ENCODE measurements at places on chromosomes 2 and 18.

DNA sequence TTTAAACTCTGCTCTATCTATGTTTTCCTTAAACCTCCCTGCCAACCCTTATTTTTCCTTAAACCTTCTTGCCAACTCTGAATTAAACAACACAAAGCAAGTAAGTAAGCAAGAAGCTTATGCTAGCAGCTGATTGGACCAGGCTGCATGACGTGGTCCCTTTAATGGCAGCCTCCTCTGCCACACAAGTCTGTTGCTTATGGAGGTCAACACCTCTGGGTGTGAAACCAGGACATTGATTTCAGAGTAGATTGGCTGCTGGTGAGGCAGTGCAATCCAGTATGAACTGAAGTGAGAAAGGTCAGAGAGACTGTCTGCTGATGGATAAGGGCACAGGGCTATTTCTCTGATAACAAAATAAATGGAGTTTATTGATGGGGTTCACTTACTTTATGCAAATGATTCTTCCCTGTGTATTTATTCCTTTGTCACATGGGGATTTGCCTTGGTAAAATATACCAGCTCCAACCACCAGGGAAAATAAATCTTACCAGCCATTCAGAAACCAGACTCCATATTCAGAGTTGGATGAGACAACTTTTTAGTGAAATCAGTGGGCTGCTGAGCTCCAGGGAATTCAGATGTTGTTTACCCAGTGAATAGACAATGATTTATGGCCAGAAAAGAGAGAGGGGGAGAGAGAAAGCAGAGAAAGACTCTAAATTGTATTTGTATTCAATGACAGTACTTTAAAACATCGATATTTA is 112.2 kb upstream of the NCKAP5 start:
- no peak for DNase-seq

DNA sequence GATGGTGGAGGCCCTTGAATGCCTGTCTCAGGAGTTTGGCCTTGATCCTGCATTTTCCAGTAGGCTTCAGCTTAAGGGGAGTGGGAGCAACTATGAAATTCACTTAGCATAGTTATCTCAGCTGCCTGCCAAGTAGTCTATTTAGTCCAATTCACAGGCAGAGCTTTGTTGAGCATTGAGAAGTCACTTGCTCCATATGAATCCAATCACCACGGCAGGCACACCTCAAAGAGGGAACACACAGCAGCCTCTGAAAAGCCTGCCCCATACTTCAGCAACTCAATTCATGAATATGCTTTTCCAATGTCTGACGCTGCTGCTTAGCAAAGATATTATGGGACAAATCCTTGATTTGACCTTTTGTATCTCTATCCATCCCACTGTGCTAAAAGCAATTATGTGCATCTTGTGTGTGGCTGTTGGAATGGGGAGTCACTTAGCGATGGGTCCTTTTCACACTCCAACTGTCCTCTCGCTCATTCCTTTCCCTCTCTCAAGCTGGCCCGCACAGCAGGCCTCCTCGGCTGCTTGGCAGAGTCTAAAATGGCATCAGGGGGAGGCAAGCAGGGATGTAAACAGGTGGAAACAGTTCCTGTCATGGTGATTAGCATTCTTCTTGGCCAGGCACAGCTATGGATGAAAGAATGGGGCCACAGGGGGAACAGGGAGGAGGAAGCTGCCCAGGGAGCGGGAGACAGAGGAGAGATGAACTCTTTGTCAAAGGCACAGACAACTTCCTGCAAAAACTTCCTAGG is 56.0 kb upstream of the LRPPRC start:
- no peak for DNase-seq

GRCh38 chr2:128970332-128971116 is 651.9 kb upstream of the HS6ST1 start:
- no peak for DNase-seq

GRCh38 chr2:214575030-214575429 is 164.2 kb downstream of the VWC2L start:
- DNase-seq: no peak

DNA sequence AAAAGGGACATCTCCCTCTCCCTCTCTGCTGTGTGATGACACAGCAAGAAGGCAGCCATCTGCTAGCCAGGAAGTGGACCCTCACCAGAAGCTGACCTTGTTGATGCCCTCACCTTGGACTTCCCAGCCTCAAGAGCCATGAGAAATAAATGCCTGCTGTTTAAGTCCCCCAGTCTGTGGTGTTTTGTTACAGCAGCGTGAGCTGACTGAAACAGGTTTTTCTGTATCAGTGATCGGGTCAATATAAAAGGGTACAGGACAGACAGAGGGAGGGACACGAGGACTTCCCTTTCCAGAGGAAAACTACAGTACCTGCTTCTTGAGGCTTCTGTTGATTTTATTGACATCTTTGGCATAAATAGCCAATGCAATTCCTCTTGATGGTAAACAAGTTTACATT is 510.3 kb upstream of the CHAC2 start:
- no peak for DNase-seq

DNA sequence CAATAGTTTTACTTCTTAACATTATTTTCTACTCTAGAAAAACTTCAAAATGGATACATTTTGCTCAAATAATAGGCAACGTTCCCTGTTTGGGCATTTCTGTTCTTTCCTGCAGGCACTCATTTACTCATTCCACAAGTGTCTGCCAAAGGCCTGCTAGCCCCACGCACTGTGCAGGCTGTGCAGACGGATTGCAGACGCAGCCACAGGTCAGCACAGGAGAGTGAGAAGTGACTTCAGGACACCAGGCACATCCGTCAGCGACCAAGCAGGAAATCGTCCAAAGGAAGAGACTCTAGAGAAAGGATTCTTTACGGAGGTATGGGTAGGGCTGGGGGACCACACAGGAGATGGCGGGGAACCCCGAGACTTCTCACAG is 103.0 kb upstream of the AGAP1 start:
- DNase-seq: no peak

DNA sequence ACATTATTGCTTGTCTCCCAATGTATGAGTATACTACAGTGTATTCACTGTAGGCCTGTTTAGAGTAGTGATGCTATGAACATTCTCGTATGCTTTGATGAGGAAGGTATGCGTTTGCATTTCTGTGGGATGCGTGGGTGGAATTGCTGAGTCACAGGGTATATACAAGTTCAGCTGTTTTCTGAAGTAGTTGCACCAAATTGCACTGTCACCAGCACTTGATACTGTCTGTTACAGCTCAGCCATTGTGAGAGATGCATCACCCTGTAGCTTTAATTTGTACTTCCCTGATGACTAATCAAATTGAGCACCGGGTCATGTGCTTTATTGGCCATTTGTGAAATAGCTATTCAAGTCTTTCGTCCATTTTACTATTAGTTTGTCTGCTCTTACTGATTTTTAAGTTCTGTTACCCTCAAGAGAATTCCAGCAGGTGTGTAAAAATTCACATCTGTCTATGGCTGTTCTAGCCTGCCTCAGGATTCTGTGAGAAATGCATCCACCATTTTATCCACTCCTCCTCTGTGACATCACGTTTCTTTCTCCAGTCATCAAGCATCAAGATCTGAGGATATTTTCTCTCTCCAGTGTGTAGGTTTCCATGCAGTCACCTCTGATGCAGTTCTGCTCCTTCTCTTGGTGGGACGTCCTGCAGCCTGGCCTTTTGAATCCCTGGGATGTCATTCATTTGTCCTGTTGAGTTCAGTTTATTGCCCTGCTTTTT is 72.5 kb downstream of the DGKD start:
- DNase-seq: no peak

DNA sequence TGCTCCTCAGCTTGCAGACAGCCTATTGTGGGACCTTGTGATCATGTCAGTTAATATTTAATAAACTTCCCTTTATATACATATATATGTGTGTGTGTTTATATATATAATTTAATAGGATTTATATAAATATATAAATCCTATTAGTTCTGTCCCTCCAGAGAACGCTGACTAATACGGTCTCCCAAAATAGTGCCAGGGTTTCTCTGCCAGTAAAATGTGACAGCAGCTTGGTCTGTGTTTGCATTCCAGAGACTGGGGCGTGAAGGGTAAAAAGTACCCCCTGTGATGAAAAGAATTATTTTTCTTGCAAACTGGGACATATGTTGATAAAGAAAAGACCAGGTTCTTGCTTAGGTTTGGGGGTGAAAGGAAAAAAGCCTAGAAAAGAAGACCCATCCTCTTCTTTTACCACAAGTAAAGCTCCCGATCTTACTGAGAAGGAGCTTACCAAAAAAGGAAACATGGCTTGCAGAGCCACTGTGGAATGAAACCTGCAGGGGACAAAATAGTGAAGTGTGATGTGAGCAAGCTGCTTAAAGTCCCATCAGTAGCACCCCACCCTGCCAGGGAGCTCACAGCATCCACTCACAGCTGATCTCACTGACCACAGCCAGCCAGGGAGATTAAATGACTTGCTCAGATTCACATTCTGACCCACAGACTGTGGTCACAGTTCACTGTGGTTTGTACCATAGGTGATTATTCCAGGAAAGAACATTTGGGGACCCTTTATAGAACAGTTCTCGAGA is 110.9 kb upstream of the RMP24 start:
- no peak for DNase-seq

DNA sequence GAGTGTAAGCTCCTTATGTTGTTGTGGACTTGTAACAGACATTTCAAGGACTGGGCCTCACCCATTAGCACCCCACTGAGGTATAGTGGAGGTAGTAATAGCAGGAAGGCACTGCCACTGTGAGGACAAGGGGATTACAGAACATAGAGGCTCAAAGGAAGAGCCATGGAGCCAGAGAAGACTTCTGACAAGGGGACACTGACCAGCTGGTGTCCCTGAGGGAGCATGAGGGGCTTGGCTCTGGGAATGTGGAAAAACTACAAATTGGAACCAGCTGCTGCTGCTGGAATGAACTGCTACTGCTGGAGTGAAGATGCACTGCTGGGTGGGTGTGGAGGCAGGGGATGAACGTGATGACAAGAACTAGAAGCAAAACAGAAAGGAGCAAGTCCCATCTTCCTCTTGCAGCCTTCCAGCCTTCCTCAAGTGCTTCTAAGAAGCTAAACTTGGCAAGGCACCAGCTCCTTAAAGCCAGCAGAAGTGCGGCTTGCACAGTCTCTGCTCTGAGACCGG is 167.3 kb upstream of the NOSTRIN start:
- DNase-seq: no peak

- DNase-seq: no peak
Observed at GRCh38 chr2:2191110-2191707, 139.9 kb downstream of the MYT1L start.

DNA sequence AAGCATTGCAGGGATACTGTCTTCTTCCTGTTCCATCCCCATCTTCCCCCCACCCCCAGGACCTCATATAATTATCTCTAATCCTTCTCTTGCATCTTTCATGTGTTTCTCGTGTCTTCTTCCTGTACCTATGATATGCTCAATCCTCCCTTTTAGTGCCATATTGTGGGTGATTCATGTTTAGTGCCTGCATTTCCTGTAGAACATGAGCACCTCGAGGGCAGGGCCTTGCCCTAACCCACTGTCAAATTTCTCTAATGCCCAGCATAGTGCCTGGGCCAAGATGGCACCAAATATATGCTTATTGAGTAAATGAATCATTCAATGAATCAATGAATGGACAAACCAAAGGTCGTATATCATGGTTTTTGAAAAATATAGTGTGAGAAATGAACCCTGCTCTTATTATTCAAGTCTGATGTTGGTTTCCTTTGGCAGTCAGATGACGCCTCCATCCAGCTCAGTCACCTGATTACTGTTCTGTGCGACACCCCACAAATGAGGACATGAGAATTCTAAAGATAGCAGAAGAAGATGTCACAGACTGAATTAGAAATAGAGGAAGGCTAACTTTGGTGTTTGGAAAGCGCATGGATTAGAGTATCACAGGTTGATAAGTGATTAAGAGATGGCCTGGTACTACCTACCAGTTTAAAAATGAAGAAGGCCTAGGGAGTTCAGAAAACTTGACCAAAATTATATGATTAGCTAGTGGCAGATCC is 278.4 kb downstream of the PRKCE start:
- DNase-seq: no peak

DNA sequence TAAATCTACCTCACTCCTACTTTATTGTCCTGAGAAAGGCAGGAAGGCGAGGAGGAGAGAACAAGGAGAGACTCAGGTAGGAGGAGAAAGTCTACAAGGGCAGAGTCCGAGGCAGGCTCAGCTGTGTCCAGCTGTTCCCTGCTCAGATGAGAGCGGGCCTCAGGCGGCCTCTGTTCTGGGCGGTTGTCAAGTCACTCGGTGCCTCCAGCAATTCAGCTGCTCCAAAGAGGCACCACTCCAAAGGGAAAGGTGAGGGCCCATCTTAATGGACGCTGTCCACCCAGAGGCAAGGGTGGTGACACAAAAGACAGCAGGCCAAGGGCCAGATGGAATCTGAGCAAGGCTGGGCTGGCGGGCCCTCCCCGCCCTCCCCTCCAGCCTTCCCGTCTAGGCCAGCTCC is 101.4 kb upstream of the EPAS1 start:
- no peak for DNase-seq

GRCh38 chr2:212156088-212156487 is 382.5 kb downstream of the ERBB4 start:
- no peak for DNase-seq

GRCh38 chr2:135255208-135255607 is 203.1 kb downstream of the RAB3GAP1 start:
- no peak for DNase-seq

GRCh38 chr18:21110713-21111345 is 784 bp downstream of the ROCK1 start:
- DNase-seq: no peak

- DNase-seq: no peak
Observed at GRCh38 chr2:143936848-143937722, 582.8 kb downstream of the ZEB2 start.

DNA sequence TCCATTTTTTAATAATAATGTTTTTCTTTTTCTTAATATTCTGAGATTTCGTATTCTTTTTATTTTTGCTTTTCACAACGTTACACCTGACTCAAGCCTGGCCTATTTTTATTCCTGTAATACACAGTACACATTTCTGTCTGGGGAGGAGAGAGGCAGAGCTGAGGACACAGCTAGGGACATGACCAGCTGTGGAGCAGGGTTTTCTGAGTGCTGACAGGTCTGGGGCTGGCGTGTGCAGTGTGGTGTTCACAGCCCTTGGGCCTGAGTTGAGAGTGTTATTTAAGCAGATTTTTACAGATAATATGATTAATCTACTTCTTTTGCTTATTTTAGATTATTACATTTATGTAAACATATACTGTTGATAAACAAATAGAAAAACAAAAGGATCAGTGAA is 55.9 kb downstream of the ZAP70 start:
- no peak for DNase-seq

- no peak for DNase-seq
Observed at GRCh38 chr2:32977228-32977758, 30.5 kb downstream of the LTBP1 start.

DNA sequence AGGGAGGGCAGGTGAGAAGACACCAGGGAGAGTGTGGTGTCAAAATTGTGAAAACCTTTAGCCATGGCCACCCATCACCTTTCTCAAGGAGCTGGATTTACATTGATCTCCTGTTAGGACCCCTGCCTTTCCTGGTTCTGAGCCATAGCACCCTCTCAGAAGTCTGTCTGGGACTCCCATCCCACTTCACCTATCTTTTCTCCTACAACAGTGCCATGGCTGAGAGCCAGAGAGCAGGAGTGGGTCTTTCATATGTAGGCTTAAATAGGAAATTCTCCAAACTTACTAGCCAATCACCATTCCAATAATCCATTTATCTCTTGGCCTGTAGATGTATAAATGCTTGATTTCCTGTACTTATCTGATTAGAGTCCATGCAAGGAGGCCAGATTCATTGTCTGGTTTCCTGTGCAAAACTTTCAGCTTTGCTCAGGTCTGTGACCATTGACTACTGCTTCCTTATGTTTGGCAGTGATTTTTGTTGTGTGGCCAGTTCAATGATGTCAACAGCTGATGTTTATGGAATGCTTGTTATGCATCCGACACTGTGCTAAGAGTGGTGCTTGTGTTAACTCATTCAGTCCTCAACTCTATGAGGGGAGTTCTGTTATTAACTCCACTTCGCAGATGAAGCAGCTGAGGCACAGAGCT is 57.6 kb upstream of the IGFBP5 start:
- no peak for DNase-seq

Data from cortex of kidney (tissue), 1 donor.